NCI-H774 (cell line): ENCODE measurements at places on chromosomes 6 and 20.

DNA sequence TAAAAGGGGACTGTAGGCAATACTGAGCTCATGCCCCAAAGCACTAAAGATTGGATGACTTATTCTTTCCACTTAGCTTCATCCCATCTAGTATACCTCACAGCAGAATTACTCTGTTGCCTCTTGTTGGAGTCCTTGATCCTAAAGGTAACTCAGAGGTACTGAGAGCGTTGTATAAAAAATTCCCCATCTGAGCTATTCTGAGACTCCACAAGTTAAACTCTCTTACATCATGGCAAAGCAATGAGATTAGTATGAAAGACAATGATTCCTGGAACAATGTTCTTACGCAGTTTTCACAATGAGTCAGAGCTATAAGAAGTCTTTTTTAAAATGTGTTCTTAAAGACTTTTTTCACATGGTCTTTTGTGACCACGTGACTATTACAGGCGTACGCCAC is 370.1 kb downstream of the ADGRB3 start:
- DNase-seq, result no peak

- DNase-seq, result no peak
Observed at GRCh38 chr6:43175676-43176422, 4.8 kb downstream of the SRF start.

DNA sequence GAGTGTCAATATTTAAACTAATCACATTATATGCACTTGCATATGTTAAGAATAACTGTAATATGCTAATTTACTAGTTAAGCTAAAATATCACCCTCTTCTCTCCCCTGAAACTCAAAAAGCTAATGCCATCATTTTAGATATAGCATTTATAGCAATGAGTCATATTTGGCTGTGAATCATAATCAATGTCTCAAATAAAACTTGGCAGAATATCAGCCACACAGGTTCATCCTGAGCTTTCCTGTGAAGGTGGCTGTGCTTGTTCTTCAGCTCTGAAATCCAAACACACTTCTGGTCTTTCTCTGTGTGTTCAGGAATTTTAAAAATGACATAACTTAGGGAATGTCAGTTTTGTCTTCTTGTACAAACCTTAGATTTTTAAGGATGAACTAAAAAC is 12.8 kb upstream of the PNRC1 start:
- DNase-seq, result no peak

GRCh38 chr20:56347628-56348304 is 11.0 kb upstream of the FAM210B start:
- no peak for DNase-seq
